Pancreas (tissue), 10 donors: ENCODE measurements at places on chromosomes 7 and 10. TPM values are rescaled to one million over a fixed set of nuclear protein-coding genes. Genes with fewer than 3 reads are reported as not detected.

Gene SH3PXD2A
- 5.5 TPM for total RNA-seq

Gene KLLN
- total RNA-seq: 0.31 TPM

Gene KLF14
- total RNA-seq: 0.23 TPM

Gene CDNF
- 2.4 TPM for total RNA-seq

DNA sequence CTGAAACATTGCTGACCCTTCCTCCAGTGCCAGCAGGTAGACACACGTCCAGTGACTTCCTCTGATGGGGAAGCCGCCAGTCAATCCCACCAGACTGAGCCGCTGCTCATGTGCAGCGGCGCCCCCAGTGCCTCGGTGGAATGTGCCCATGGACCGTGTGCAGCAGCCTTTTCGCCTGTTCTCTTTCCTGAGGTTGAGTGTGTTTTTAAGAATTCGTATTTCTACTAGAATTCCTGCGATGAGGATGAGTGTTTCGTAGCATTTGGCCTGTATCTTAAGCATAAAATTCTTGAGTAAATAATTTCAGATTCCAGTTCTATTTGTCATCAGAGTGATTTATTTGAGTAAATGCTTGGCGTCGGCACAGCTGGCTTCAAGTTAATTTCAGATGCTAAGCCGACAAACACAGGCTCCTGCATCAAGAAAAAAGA lies 35.4 kb downstream of the BNIP3 start:
- peak; percentile 49 for DNase-seq

DNA sequence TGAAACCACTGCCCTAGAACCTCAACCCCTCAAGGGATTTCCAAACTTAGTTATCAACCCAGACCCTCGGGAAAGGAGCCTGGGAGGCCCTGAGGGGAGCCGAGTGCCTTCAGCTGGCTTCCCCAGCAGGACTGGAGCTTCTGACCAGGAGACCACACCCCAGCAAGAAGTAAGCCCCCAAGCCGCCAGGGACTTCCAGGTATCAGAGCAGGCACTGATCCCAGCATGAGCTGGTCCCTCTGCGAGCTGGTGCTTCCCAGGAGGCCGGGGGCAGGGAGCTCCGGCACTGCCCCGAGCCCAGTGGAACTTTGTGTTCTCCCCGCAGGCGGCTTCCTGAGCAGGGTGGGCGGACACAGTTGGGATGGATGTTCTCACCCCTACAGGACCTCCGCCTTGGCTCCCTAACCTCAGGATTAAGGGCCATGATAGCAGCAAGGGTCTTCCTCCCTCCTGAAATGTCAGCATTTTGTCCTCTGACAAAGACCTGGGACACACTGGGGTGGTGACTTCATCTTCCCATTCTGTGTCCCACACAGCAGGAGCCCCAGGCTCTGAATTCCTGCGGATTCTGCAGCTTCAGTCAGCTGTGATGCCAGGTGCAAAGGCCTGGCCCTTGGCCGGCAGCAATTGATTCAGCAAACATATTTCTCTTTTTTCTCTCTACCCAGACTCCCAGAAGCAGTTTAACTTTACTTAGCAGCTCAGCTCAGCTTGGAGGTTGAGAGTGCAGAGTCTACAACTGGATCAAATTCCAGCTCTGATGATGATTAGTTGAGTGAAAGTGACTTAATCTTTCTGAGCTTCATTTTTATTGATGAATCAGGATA lies 11.6 kb downstream of the ATP6V0E2 start:
- peak; percentile 73 for DNase-seq

GRCh38 chr7:6277476-6277875 lies 5.1 kb upstream of the CYTH3 start:
- no peak for DNase-seq

DNA sequence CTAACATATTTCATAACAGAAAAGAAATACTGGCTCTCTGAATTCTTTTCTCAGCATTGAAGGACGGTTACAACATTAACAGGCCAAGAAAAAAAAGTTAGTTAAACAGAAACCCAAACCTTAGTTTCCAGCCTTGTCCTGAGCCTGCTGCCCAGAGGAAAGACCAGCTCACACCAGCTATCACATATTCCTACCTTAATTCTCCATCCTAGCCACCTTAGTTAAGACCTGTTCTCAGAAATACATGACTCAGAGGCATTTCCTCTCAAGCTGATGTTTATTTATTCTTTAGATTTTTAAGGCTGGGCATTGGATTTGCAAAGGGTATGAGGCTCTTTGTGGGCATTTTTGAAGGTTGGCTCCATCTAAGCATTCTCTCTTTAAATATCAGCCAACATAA lies 34.3 kb upstream of the ADAM12 start:
- DNase-seq: no peak
